H1 (cell line): ENCODE measurements at places on chromosomes 2 and 18. TPM values are rescaled to one million over a fixed set of nuclear protein-coding genes. Genes with fewer than 3 reads are reported as not detected.

The SLC9A2 gene
- 0.13 and 0.15 TPM in 2 replicates for total RNA-seq

The KYNU gene
- 0.13 TPM in 2 replicates for total RNA-seq

The CYTIP gene
- 0.23 TPM in 1 of 2 replicates, not detected in the other for total RNA-seq

The TUBA4A gene
- total RNA-seq, result 59.5 and 67.3 TPM in 2 replicates

The ANKRD30B gene
- total RNA-seq, result 0.11 TPM in 1 of 2 replicates, not detected in the other

The PTPRM gene
- total RNA-seq, result 4.1 and 5.7 TPM in 2 replicates

The UGT1A4 gene
- total RNA-seq, result not detected in 2 replicates

The CABYR gene
- 18.8 and 20.1 TPM in 2 replicates for total RNA-seq

The NTSR2 gene
- total RNA-seq, result not detected in 2 replicates

- H3K27ac ChIP-seq, result no peak overlapping the region
- H3K4me3 ChIP-seq, result no peak overlapping the region
- H3K27me3 ChIP-seq, result no peaks in the 10 kb centered on the region
- H3K4me1 ChIP-seq, result peaks cover 3% of the 10 kb centered on the region; the same call in 1 of the 2 replicates
- H3K36me3 ChIP-seq, result no peaks in the 10 kb centered on the region
- no peak for DNase-seq
Measured at GRCh38 chr2:36329746-36330472, 25.7 kb upstream of the CRIM1 start.

DNA sequence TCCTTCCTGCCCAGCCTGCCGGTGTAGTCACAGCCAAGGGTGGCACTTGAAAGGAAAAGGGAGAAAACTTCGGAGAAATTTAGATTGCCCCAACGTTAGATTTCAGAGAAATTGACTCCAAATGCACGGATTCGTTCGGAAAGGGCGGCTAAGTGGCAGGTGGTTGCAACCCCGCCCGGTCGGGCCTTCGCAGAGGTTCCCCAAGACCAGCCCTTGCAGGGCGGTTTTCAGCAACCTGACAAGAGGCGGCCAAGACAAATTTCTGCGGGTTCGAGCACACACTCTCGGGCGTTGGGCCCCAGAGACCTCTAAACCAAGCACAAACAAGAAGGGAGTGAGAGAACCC is 4.8 kb downstream of the ONECUT2 start:
- no peak overlapping the region for H3K27ac ChIP-seq
- peaks cover 27% of the 10 kb centered on the region for H3K4me1 ChIP-seq
- H3K36me3 ChIP-seq, result peaks cover 12% of the 10 kb centered on the region; the same call in 1 of the 2 replicates
- DNase-seq, result no peak
- H3K27me3 ChIP-seq, result peaks cover 73% of the 10 kb centered on the region

GRCh38 chr2:157874997-157875640 is 1.0 kb downstream of the ACVR1 start:
- H3K4me1 ChIP-seq, result peaks cover 2% of the 10 kb centered on the region
- H3K4me3 ChIP-seq, result peak overlapping the region; percentile 78
- no peaks in the 10 kb centered on the region for H3K27me3 ChIP-seq
- no peak for DNase-seq

DNA sequence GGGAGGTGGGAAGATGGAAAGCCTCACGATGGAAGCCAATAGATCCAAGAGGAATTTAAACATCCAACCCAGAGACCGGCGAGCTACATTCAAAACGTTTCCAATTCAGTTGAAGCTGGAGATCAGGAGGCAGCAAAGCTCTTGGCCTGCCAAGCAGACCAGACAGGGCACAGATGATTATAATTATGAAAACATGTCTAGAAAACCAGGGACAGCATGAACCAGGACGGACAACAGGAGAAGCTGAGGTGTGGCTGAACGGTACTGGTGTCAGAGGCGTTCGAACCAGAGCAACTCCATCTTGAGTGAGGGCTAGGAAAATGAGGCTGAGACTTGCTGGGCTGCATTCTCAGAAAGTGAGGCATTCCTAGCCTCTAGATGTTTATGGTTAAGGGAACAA is 102.2 kb upstream of the CCDC150 start:
- H3K36me3 ChIP-seq, result no peaks in the 10 kb centered on the region
- H3K27me3 ChIP-seq, result no peaks in the 10 kb centered on the region
- no peak for DNase-seq
- no peak overlapping the region for H3K4me3 ChIP-seq
- peaks cover 3% of the 10 kb centered on the region; the same call in 1 of the 2 replicates for H3K4me1 ChIP-seq
